Natural killer cell (primary cell): ENCODE measurements at places on chromosomes 5 and 9. TPM values are rescaled to one million over a fixed set of nuclear protein-coding genes. Genes with fewer than 3 reads are reported as not detected.

MOB3B gene
- total RNA-seq: 0.23 TPM

DNA sequence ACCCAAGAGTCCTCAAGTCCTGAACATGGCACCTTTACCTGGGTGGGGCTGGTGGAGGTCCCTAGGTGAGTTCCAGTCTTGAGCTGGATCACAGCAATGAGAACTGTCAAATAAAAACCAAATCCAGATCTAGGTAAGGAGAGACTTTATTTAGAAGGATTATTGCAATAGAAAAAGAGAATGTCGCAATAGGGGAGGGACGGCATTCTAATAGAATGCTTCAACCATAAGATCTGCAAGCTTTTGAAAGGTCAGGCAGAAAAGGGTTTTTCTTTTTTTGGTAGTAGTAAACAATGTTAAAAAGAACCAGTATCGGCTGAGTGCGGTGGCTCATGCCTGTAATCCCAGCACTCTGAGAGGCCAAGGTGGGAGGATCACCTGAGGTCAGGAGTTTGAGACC is 5.2 kb upstream of the GCNT1 start:
- no peaks in the 10 kb centered on the region for H3K27me3 ChIP-seq
- no peak overlapping the region for H3K27ac ChIP-seq
- no peaks in the 10 kb centered on the region for H3K36me3 ChIP-seq
- DNase-seq: no peak

DNA sequence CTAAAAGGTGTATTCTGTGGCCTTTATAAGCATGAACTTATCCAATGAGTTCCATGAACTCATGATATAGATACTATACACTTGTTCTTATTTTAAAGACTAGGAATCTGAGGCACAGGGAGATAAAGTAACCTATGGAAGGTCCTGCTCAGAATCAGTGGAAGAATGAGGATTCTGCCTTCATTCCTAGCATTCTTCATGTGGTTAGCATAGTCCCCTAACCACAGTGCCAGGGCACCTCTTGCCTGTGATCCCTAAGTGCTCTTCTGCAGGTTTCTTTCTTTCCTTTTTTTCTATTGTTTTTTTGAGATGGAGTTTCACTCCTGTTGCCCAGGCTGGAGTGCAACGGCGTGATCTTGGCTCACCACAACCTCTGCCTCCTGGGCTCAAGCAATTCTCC is 174.1 kb downstream of the C9orf152 start:
- no peaks in the 10 kb centered on the region for H3K36me3 ChIP-seq
- H3K4me3 ChIP-seq: no peak overlapping the region
- H3K27ac ChIP-seq: no peak overlapping the region
- no peaks in the 10 kb centered on the region for H3K4me1 ChIP-seq

GRCh38 chr5:54620141-54620933 is 102.8 kb downstream of the SNX18 start:
- DNase-seq: no peak
- no peak overlapping the region for H3K27ac ChIP-seq
- H3K4me1 ChIP-seq: peaks cover 8% of the 10 kb centered on the region
- no peak overlapping the region for H3K4me3 ChIP-seq
